ENCODE measurements at places on chromosomes 3 and 15. TPM values are rescaled to one million over a fixed set of nuclear protein-coding genes. Genes with fewer than 3 reads are reported as not detected.

- H3K27ac ChIP-seq = no peak overlapping the region
- H3K4me1 ChIP-seq = no peaks in the 10 kb centered on the region
- no peak overlapping the region for H3K4me3 ChIP-seq
- no peaks in the 10 kb centered on the region for H3K27me3 ChIP-seq
These were observed 125.2 kb downstream of the CNTN3 start for GRCh38 chr3:74489050-74489792.

DNA sequence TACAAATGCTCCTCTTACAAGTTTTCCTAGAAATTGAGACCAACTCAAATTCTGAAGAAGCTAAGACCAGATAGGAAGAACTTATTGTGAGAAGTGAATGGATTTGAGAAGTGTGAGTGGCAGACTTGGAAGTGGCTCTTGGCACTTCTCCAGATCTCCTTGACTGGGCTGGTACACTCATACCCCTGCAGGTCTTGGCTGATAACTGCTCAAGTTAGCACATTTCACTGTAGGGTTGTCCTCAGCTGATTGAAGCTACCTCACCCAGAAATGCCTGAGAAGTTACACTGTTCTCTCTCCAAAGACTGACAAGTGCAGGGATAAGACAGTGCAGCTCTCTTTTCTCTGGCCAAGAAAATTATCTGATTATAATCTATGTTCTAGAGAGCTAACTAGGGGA lies 16.5 kb upstream of the CLDN1 start:
- no peaks in the 10 kb centered on the region for H3K36me3 ChIP-seq
- DNase-seq = no peak
- no peaks in the 10 kb centered on the region for H3K27me3 ChIP-seq
- no peaks in the 10 kb centered on the region for H3K4me1 ChIP-seq

DNA sequence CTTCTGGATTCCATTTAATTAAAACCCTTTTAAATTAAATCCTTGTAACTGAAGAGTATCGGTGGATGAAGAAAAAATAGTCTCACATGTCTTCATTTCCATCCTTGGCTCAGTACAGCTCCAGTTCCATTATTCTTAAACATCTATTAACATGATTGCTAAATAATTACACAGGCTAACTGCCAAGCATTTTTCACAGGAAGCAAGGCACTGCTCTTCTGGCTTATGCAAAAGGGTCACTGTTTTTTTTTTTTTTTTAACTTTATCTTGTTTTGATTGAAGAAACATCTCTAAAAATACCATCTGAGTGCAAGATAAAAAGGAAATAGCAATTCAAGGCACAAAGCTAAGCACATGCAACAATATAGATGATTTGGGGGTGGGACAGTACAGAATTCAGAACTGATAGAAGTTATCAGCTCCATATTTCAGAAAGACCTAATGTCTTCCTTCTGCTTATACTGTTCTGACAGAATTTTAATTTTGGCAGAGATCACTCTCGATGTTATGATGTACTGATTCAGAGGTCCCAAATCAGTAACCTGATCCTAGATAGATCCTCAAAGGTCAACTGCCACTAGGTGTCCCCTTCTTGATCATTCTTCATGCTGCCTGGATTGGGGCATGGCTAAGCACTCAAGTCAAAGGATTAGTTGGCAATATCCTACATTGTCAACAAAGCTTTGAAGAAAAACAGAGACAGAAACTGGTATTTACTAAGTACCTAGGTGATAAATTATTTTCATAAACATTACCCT lies 57.8 kb upstream of the ACTC1 start:
- peaks cover 13% of the 10 kb centered on the region for H3K36me3 ChIP-seq
- H3K27me3 ChIP-seq = no peaks in the 10 kb centered on the region
- no peak overlapping the region for H3K27ac ChIP-seq
- no peak overlapping the region for H3K4me3 ChIP-seq
- no peaks in the 10 kb centered on the region for H3K4me1 ChIP-seq

DNA sequence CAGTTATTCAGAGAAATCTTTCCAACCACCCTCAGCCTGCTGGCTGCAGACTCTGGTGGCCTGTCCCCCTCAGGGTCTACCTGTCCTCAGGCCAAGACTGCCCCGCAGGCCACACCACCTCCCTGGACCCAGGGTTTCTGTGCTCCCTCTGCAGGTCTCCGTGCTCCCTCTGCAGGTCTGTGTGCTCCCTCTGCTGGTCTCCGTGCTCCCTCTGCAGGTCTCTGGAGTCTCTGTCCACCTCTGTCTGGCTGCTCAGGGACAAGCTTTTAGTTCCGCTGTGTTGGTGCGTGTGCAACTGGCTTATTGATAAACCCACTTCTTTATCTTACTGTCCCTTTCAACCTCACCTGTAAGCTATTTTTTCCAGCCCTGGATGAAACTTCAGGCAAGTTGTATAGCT lies 30.1 kb downstream of the BDH1 start:
- no peak overlapping the region for H3K27ac ChIP-seq
- no peaks in the 10 kb centered on the region for H3K36me3 ChIP-seq
- H3K27me3 ChIP-seq = no peaks in the 10 kb centered on the region
- DNase-seq = no peak

DNA sequence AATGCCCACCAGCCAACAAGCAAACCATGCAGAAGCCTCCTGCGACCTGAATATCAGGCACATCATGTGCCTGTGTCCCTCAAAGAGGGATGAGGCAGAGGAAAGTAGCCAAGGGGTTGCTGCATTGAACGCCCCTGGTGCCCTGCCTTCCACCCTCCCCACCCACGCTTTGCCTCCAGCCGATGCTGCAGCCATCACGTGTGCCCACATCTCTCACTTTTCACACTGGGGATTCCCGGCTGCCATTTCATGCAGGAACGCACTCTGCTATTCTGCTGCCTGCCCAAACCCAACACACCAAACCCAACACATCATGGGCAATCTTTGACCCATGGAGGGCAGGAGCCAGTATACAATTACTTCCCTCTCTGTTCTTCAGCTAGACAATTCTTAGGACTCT lies 462.2 kb upstream of the PROK2 start:
- H3K4me1 ChIP-seq = peaks cover 7% of the 10 kb centered on the region
- H3K36me3 ChIP-seq = no peaks in the 10 kb centered on the region
- H3K27ac ChIP-seq = no peak overlapping the region
- DNase-seq = no peak
- no peaks in the 10 kb centered on the region for H3K27me3 ChIP-seq
- H3K4me3 ChIP-seq = no peak overlapping the region

GRCh38 chr3:27914199-27914598 lies 192.1 kb upstream of the EOMES start:
- no peak overlapping the region for H3K4me3 ChIP-seq
- H3K36me3 ChIP-seq = no peaks in the 10 kb centered on the region
- DNase-seq = no peak
- no peaks in the 10 kb centered on the region for H3K27me3 ChIP-seq
- no peak overlapping the region for H3K27ac ChIP-seq

- H3K36me3 ChIP-seq = no peaks in the 10 kb centered on the region
- DNase-seq = no peak
- no peaks in the 10 kb centered on the region for H3K4me1 ChIP-seq
- H3K27ac ChIP-seq = no peak overlapping the region
- no peaks in the 10 kb centered on the region for H3K27me3 ChIP-seq
- H3K4me3 ChIP-seq = no peak overlapping the region
These were observed 85.5 kb upstream of the SEC13 start for GRCh38 chr3:10406414-10406813.

DNA sequence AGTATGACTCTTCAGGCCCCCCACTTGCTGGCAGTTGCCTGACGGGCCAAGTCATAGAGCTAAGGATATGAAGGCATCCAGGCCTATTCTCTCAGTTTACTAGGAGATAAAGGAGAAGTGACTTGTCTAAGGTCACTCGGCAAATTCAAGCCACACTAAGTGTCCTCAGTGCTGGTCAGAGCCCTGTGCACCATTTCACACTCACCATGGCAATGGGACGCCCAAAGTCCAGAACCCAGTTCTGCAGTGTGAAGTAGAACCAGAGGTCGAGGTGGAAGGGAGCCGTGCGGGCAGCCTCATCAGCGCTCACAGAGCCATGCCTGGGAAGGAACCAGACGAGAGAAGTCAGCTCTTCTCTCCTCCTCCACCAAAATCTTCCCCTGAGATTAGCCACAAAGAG lies 11.2 kb downstream of the CLN6 start:
- H3K27me3 ChIP-seq = no peaks in the 10 kb centered on the region
- DNase-seq = no peak
- H3K27ac ChIP-seq = no peak overlapping the region
- H3K4me1 ChIP-seq = no peaks in the 10 kb centered on the region

DNA sequence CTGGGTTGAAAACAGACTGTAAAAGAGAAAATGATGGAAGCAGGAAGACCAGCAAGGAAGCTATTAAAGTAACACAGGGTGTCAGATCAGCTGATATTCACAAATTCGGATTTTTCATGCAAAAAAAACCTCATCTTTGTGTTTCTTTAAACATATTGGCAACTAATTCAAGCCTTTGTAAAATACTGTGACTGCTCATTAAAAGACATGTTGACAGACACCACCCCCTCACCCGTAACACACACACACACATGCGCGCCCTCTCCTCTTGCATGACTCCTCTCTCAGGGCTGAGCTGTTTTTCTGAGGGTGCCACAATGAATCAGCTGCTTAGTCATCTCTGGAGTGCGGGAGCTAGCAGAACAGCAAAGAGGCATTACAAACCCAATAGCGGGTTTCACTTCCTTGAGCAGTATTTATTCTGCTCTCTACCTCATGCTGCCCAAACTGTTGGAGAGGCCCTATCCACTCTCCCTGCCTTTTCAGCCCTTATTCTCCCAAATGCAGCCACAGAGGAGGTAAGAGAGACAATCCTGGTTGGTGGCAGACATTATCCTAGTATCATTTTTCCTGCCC lies 35.8 kb upstream of the CCDC80 start:
- H3K4me3 ChIP-seq = no peak overlapping the region
- no peaks in the 10 kb centered on the region for H3K36me3 ChIP-seq
- peaks cover 21% of the 10 kb centered on the region for H3K4me1 ChIP-seq
- no peak overlapping the region for H3K27ac ChIP-seq

Gene STRIT1
- total RNA-seq = not detected
